ENCODE measurements at places on chromosomes 12 and 14. TPM values are rescaled to one million over a fixed set of nuclear protein-coding genes. Genes with fewer than 3 reads are reported as not detected.

DNA sequence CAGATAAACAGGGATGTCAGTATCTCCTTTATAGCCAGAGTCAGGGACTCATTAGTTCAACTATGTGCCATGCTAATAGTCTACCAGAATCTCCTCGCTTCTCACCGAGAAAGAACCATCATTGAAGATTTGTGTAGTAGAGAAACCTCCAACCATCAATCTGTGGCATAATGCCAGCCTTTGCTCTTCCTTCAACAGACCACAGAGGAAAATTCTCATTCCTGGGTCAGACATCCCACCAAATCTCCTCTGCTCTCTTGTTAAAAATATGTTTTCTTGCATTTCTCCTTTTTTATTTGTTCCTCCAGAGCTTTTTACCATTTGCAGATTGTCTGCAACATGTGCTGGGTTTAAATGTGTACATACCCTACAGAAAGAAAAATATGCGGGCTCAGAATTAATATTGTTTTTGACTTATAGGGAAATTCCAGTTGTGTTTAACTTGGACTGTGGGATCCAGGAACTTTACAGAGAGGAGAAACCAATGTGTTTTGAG, 64.9 kb downstream of the LLPH start:
- peak; percentile 29 for DNase-seq

The KRT1 gene
- total RNA-seq, result not detected

GRCh38 chr14:94293578-94293924, 483 bp upstream of the SERPINA10 start:
- no peak for DNase-seq

DNA sequence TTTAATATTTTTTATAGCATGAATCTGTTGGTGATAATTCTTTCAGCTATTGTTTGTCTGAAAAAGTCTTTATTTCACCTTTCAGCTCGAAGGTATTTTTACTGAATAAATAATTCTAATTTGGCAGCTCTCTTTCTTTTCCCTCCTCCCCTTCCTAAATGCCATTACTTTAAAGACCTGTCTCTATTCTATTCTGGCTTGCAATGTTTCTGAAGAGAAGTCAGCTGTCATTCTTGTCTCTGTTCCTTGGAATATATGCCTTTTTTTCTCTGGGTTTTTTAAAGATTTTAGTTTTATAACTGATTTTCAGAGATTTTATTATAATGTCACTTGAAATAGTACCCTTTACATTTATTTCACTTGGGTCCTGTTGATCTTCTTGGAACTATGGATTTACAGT, 237.9 kb upstream of the DAAM1 start:
- no peak for DNase-seq

The EIF2S3B gene
- total RNA-seq, result 0.62 TPM

- no peak for DNase-seq
Measured at GRCh38 chr14:76613616-76614015, 147.7 kb upstream of the VASH1 start.

The CABP1 gene
- not detected for total RNA-seq

The VRTN gene
- total RNA-seq, result not detected

The CRIP1 gene
- 2.6 TPM for total RNA-seq

The KRT81 gene
- total RNA-seq, result not detected

The FAM90A1 gene
- not detected for total RNA-seq

- no peak for DNase-seq
Measured at GRCh38 chr12:109841356-109841755, 8.2 kb upstream of the TRPV4 start.

The PRH2 gene
- total RNA-seq, result not detected

- no peak for DNase-seq
Measured at GRCh38 chr12:42118136-42118879, 26.4 kb downstream of the GXYLT1 start.

GRCh38 chr14:86015941-86016340, 486.0 kb downstream of the FLRT2 start:
- no peak for DNase-seq

GRCh38 chr14:93073910-93074769, 41.6 kb downstream of the ITPK1 start:
- no peak for DNase-seq

GRCh38 chr14:59882957-59883356, 12.4 kb upstream of the RTN1 start:
- no peak for DNase-seq

DNA sequence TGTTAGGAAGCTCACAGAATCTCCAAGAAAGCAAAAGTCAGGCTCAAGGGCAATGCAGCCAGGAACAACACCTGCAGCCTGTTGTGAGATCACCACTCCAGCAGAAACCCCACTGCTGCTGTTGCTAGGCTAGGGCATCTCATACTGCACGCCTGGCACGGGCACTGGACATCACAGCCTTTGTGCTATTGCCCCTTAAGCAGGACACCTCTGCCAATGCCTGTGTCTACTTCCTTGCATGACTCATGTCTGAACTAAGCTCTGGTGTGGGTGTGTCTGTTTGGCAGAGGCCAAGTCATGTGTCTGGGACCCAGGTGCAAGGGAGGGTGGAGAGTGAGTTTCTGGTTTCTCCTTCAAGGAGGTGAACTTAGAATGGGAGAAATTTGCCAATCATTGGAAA, 10.0 kb upstream of the DDX47 start:
- DNase-seq, result peak; percentile 83

- DNase-seq, result no peak
Measured at GRCh38 chr12:54002915-54003389, 3.0 kb downstream of the HOXC9 start.

The MSRB3 gene
- 47.3 TPM for total RNA-seq

DNA sequence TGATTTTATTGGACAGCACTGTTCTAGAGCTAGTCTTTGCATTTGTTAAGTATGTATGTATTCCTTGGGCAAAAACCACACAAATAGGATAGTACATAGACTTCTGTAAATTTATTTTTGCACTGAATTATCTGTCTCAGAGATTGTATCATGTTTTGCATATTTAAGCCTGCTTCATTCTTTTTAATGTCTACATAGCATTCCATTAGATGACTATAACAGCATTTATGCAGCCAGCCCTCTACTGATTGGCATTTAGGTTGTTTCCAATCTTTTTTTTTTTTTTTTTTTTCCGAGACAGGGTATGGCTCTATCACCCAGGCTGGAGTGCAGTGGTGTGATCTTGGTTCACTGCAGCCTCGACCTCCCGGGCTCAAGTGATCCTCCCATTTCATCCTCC, 34.5 kb downstream of the SYNDIG1L start:
- no peak for DNase-seq

DNA sequence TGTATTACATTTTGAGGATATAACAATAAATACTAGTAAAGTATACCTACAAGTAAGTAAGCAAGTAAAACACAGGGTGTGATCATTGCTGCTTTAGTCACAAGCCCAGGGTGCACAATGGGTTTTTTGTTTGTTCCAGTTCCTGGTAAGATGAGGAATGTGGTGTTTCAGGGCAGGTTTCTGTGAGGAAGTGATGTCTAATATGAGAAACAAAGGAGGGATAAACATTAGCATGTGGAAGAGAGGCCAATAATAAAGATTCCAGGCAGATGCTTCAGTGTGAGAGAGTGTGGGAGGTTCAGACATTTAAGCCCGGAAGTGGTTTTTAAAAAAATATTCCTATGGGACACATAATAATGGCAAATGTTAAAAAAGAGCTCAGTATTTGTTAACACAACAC, 808.1 kb upstream of the USP15 start:
- DNase-seq, result no peak

- peak; percentile 43 for DNase-seq
Measured at GRCh38 chr12:5428332-5429221, 3.3 kb upstream of the NTF3 start.

The RBP5 gene
- not detected for total RNA-seq

GRCh38 chr12:46131732-46132469, 136.9 kb downstream of the SLC38A1 start:
- DNase-seq, result peak; percentile 13

DNA sequence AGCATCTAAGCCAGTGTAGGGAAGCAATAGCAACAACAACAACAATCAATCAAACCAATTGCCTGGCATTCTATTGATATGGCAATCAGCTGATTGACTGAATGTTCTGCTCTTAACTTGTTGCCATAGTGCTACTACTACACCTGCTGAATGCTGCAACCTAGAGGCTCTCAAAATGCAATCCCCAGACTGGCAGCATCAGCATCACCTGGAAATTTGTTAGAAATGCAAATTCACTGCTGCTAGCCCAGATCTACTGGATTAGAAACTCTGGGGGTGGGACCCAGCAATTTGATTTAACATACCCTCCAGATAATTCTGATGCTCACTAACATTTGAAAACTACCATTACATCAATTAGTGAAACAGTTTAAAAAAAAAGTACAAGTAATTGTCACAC, 363.6 kb downstream of the SNAPC1 start:
- no peak for DNase-seq

DNA sequence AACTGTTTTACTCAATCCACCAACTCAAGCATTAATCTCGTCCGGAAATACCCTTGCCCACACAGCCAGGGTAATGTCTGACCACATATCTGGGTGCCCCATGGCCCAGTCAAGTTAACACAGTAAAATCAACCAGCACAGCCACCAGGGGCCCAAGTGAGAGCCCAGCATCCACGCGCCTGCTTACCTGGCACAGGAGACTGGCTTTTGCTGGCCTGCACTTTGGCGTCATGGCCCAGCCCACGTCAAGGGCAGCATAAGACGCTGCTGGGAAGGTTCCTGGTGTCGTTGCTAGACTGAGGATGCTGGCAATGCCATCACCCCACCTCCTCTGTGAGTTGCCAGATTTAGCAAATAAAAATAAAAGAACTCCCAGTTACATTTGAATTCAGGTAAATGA, 53.6 kb upstream of the BCL11B start:
- no peak for DNase-seq

The RNASE2 gene
- total RNA-seq, result not detected

- peak; percentile 68 for DNase-seq
Measured at GRCh38 chr12:2284857-2285256, 232.1 kb downstream of the CACNA1C start.

The MIP gene
- 0.24 TPM for total RNA-seq

GRCh38 chr12:2218706-2219105, 165.9 kb downstream of the CACNA1C start:
- no peak for DNase-seq

The SLC4A8 gene
- 2.9 TPM for total RNA-seq

GRCh38 chr14:49970474-49971147, 77.7 kb downstream of the ARF6 start:
- peak; percentile 28 for DNase-seq

The CATSPERB gene
- total RNA-seq, result not detected

All from myocyte (in vitro differentiated cells).